ENCODE measurements at places on chromosomes 1 and 21.

DNA sequence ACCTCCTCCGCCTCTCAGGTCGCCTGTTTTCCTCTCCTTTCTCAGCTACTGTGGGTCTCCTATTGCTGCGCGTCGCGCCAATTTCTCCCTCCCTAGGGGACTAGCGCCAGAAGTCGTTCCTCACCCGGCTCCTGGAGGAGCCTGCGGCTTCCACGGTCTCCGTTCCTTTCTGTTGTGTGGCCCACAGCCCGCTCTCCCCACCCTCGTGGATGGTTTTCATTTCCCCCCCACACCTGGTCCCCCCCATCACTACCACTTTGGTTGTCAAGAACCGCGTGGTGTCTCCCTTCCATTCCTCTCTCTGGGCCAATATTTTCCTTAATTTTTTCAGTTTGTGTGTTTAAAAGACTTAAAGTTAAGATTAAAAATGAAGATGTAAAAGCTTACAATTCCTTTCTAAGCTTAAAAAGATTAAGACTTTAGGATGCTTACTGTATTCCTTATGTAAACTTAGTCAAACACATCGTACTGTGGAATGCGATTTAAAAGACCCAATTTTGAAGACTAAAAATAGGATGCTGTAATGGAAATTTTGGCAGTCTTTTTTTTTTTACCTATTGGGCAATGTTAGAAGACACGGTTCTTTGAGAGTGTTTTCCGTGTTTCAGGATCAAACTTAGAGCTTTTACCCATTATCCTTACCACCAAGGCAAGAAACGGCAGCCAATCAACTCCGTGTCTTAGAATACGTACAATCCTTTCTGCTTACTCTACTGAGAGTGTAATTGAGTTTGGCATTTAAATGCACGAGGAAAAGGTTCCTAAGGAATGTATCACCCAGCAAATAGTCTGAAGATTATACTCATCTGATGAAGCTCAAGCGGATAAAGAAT is 773 bp downstream of the CNST start:
- peak; percentile 29 for DNase-seq

DNA sequence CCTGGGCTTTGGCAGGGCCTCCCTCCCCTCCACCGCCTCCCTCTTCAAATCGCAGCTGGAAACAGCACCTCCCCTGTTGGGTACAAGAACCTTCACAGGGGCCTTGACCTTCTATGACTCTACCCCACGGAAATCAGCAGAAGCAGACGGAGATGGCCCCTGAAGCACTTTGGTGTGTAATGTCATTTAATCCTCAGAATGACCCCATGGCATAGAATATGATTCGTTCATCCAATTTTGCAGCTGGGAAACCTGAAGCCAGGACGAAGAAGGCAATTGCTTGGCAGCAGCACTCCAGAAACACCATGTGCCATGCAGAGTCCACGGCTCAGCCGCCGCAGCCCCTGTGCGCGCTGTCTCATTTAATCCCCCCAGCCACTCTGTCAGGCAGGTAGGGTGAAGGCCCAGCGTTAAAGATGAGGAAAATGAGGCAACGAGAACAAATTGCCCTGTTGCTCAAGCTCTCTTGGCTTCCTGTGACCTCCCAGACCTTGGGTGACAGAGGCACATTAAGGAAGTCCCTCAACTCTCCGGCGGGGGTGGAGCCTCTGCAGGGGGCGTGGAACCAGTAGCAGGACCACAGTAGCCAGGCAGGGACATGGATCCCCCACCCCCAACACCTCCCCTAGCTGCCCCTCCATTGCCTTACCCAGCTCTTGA is 25.8 kb upstream of the LAPTM5 start:
- no peak for DNase-seq

GRCh38 chr1:41619511-41620364 is 135.3 kb upstream of the EDN2 start:
- DNase-seq: no peak

GRCh38 chr1:156948708-156949107 is 28.3 kb downstream of the LRRC71 start:
- no peak for DNase-seq

GRCh38 chr1:181386951-181387350 is 96.4 kb upstream of the CACNA1E start:
- DNase-seq: no peak

DNA sequence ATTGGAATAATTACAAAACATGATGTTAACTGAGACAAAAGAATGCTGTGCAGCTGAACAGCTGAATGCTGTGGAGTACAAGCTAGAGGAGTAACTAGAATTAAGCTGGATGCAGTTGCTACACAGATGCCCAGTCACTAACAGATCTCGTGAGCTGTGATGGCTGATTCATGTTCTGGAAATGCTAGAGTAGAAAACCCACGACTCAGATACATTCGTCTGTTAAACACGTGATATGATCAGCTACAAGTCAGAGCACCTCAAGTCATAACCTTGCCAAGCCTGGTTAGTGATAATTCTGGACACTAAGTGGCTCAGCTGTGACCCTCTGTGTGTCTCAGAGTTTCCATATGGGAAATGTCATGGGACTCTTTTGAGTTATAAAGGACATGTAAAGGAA is 89.7 kb upstream of the ESRRG start:
- DNase-seq: no peak

DNA sequence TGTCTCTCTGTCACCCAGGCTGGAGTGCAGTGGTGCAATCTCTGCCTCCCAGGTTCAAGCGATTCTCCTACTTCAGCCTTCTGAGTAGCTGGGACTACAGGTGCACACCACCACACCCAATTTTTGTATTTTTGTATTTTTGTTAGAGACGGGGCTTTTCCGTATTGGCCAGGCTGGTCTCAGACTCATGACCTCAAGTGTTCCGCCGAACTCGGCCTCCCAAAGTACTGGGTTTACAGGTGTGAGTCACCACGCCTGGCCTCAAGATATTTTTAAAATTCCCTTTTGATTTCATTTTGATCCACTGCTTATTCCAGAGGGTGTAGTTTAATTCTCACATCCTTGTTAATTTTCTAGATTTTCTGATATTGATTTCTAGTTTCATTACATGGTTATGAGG is 3.8 kb downstream of the IFI44L start:
- no peak for DNase-seq
